ENCODE measurements at places on chromosomes 1 and 21.

DNA sequence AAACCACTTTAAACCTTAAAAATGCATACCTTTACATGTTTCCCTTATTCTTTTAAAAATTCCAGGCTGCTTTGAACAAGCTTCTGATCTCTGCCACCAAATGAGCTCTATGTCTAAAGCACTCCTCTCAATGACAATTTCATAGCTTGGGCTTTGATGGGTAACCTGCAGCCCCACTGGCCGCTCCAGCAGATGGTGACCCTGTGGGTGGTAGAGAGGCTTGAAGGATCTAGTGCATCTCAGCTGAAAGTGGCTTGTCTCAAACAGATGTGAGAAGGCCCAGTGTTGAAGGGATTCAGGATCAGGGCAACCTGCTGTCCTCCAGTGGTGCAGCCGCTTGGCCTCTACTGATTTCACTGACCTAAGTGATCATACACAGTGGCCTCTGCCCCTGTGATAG is 84.7 kb upstream of the IRF2BP2 start:
- no peak for DNase-seq

- DNase-seq = peak; percentile 24
Observed at GRCh38 chr1:184792450-184792969, 37.9 kb upstream of the EDEM3 start.

- DNase-seq = no peak
Observed at GRCh38 chr1:103337779-103338178, 187.7 kb upstream of the RNPC3 start.

DNA sequence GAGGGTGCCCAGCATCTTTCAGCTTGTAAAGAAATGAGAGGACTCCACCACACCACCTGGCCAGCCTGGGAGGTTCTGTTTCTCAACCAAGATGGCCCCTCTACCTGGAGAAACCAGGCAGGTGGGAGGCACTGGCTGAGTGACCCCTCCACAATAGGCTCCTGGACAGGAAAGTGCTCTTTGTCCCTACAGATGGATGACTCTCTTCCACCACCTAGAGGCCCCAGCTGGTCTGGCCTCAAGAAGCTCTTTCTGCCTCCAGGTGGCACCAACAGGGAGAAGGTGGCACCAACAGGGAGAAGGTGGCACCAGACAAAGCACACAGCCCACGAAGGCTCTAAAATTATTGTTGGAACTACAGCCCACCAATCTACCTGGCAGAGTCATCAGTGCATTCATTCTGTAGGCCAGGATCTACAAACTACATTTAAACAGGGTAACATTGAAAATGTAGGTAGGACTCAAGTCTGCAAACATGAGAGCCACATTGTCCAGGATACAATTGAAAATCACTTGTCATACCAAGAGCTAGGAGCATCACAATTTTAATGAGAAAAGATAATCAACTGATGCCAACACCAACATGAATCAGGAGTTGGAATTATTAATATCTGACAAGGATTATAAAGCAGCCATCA is 14.4 kb downstream of the TMPRSS3 start:
- peak; percentile 73 for DNase-seq

DNA sequence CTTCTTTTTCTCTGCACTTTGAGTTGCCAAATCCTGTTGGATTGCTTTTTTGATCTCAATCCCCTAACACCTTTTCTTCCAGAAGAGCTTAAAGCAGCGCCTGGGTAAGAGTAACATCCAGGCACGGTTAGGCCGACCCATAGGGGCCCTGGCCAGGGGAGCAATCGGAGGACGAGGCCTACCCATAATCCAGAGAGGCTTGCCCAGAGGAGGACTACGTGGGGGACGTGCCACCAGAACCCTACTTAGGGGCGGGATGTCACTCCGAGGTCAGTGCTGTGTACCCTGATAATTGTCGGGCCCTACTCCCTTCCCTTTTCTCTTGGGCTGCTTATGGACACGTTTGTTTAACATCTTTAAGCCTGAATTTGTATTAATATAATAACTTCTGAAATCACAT is 8.3 kb downstream of the CHTOP start:
- no peak for DNase-seq

DNA sequence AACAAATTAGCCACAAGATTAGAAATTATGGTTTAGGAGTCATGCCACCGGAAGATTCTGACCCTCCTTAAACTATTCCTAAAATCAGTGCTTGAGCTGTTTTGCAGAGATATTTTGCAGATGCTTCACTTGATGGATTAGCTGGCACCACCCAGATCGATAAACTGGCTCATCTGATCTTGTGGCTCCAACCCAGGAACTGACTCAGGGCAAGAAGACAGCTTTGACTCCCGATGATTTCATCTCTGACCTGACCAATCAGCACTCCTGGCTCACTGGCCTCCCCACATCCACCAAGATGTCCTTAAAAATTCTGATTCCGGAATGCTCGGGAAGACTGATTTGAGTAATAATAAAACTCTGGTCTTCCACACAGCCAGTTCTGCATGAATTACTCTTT is 221.6 kb downstream of the RHOU start:
- DNase-seq = no peak

DNA sequence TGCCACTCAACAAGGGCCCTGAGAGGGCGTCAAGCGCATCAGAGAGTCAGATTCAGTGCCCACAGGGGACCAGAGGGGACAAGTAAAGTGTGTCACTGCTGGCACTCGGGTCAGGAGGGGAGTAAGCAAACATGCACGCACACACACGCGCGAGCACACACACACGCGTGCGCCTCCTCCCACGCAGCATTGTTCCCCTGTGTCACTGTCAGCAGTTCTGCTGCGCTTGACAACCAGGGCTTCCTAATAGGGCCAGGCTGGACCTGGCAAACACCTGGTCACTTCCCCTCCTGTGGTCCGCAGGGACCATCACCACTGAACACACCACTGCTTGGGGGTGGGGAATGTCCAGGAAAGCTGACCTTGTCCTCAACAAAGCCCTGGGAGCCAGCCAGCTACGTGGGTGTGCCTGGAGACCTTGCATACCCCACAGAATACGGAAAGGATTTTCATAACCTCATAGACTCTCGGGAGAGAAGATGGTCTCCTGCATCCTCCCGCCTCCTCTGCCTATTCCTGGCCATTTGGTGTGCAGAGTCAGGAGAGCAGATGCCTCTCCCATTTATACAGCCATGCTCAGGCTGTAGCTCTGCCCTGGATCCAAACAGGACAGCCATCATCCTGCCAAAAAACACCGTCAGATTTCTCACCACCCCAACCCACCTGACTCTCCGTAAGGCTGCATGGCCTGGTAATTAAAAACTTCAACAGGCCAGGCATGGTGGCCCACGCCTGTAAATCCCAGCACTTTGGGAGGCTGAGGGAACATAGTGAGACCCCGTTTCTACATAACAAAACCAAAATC is 73.2 kb downstream of the SSBP3 start:
- DNase-seq = no peak

DNA sequence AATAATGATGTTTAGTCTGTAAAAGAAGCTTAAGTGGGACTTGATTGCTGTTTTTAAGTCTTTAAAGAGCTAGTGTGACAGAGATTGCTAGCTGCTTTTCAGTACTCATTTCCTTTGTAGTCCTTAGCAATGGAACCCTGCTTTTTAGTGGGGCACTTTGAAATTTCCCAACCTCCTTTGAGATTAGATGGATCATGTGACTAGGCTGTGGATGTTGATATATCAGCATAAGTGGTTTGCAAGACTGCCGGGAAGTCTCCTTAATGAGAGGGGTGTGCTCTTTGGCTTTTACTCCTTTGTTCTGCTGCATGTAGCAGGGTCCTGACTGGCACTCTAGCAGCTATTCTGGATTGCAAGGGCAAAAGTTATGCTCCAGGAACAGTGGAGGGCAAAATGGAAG is 11.2 kb upstream of the RCOR3 start:
- no peak for DNase-seq

GRCh38 chr1:41515131-41515678 is 30.7 kb upstream of the EDN2 start:
- DNase-seq = no peak

- no peak for DNase-seq
Observed at GRCh38 chr1:166876540-166876838, 425 bp upstream of the TADA1 start.

- no peak for DNase-seq
Observed at GRCh38 chr1:36740446-36740845, 257.7 kb upstream of the CSF3R start.

DNA sequence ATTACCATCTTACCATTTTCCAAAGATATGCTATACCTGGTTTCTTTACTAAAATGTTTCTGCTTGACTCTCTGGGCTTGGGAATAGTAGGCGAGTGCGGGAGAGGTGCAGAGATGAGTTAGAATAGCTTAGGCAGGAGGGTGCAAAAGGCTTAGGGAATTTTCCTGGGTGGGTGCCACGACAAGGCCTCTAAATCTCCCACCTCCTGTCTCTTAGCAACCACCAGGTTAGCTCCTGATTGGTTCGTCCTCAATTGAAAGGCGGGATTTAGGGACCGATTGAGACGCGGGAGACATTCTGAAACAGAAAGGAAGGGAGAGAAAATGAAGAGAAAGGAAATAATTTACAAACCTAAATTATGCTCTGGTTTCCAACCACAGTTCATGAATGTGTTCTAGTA is 3.1 kb downstream of the ACKR1 start:
- DNase-seq = no peak

DNA sequence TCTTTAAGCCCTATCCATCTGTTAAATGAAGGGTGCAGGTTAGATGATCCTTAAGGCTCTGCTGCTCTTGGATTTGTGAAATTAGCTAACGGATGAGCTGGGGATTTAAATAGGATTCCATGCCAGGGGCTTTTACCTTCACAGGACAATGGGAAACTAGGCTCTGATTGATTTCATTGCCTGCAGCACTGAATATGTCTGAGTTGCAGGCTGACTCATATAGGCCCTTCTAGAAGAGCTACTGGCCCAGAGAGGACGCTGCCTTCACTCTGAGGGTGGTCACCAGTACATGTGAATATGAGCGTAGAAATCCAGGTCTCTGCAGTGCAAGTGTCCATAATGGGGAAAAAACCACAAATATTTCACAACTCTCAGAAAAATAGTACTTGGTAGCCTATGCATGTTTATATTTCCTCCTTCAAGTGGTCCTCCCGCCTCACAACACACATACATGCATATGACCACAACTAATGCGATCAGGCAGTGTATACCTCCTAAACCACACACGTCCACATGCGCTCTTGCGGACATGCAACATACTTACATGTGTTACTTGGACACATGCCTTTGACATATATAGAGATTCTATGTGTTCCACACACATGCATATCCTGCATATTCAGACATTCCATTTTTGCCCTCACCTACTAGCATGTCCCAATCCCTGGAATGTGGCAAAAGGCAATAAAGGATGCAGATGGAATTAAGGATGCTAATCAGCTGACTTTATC is 233.8 kb upstream of the JUN start:
- DNase-seq = no peak

DNA sequence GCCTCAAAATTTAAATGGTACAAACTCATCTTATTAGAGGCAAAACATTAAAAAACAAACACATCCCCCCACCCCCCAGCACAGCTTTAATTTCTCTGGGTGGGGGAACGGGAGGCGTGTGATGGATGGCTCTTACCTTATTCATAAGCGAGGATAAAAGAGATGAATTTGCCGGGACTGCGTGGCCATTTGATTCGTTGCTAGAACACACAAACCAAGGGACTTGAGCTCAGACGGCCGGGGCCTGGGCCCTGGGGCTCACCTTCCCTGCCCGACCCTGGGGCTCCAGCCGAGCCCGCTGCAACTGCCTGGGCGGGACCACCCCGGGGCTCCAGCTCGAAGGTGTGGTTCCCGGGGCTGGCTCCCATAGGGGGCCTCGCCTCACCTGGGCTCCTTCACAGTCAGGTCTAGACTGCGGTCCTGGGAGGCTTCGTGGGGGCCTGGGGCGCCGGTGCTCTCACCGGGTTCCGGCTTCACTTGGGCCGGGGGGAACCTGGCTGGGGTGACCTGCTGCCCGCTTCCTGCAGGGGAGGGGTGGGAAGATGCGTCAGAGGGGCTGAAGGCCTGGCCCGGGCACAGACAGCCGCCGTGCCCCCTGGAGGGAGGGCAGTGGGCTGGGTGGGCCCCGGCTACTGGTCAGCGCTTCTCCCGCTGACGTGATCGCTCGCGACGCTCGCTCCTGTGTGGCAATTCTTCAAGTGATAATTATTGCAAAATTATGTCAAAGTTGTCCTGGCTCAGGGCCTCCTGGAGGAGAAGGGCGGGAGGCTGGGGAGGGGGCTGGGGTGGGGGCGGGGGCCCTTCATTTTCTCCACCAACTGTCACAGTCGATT is 145.7 kb downstream of the CASZ1 start:
- DNase-seq = no peak

DNA sequence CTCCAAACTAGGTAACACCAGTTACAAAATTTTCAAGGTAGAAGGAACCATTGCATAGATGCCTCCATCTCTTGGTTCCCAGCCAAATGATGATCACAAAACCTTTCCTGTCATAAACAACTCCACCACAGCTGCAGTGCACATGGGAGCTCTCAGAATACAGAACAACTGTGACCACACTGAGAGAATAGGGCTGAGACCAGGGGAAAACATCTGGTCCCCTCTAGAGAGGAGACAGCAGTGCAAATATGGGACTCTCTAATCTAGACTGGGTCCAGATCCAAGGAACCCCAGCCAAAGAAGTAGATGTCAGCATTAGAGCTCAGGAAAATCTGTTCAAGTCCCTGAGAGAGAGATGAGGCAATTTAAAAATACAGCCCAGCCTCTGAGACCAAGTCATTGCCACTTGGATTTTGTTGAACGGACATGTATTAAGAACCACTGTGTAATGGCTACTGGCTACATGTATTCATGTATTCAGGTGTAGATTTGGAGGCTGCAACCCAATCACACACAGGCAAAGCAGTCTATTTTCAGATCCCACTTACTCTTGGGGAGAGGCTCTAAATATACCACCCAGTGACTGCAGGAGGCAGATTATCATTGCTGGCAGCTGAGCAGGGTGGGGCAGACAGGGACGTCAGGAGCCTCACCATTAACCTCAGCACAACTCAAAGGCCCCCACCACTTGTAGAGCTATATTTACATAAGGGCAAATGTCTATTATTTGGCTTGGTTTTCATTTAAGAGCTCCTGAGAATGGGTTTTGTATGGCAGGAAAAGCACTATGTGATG is 7.6 kb upstream of the RXRG start:
- DNase-seq = no peak

DNA sequence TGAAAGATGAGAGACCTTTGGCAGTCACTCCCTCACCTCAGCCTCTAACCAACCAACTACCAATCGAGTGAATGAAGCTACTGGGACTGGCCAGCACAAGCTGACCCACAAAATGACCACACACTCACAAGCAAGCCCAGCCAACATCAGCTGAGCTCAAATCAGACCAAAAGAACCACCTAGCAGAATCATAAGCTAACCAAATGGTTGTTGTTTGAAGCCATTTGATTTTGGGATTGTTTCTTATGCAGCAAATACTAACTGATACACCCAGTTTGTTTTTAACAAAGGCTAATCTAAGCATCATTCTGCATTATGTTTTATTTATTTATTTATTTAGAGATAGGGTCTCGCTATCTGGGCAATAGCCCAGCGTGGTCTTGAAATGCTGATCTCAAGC is 310.4 kb downstream of the SETD4 start:
- DNase-seq = no peak

DNA sequence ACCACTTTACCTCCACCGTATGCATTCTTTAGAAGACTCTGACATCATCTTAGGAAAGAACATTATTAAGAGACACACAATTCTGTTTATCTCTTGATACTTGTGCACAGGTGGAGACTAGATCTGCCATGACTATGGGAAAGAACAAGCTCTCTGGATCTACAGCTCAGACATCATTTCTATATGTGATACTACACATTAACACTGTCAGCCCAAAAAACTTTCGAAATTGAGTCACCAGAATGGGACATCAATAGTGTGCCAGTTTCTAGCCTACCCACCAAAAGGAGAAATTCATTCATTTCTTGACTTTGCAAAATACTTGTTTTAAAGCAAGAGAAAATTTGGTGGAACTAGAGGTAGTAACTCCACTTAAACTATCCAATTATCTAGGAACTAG is 6.0 kb upstream of the EVI5 start:
- DNase-seq = no peak
